NCI-H774 (cell line): ENCODE measurements at places on chromosomes 12 and 14.

- DNase-seq: no peak
These were observed 54.1 kb upstream of the PLBD1 start for GRCh38 chr12:14621826-14622225.

GRCh38 chr12:29970501-29970900 is 186.8 kb upstream of the TMTC1 start:
- peak; percentile 10 for DNase-seq

- DNase-seq: no peak
These were observed 64.5 kb upstream of the NAV3 start for GRCh38 chr12:77766224-77766623.

- no peak for DNase-seq
These were observed 68.8 kb downstream of the EXOC5 start for GRCh38 chr14:57199921-57200320.

GRCh38 chr12:54413284-54414190 is 5.5 kb downstream of the ITGA5 start:
- no peak for DNase-seq

- DNase-seq: no peak
These were observed 33.3 kb downstream of the ATP2A2 start for GRCh38 chr12:110314308-110314707.

- no peak for DNase-seq
These were observed 34.8 kb downstream of the IL31 start for GRCh38 chr12:122139266-122139665.

GRCh38 chr14:31568161-31568560 is 7.0 kb downstream of the NUBPL start:
- DNase-seq: no peak

- DNase-seq: no peak
These were observed 14.1 kb upstream of the NT5DC3 start for GRCh38 chr12:103855036-103855712.

DNA sequence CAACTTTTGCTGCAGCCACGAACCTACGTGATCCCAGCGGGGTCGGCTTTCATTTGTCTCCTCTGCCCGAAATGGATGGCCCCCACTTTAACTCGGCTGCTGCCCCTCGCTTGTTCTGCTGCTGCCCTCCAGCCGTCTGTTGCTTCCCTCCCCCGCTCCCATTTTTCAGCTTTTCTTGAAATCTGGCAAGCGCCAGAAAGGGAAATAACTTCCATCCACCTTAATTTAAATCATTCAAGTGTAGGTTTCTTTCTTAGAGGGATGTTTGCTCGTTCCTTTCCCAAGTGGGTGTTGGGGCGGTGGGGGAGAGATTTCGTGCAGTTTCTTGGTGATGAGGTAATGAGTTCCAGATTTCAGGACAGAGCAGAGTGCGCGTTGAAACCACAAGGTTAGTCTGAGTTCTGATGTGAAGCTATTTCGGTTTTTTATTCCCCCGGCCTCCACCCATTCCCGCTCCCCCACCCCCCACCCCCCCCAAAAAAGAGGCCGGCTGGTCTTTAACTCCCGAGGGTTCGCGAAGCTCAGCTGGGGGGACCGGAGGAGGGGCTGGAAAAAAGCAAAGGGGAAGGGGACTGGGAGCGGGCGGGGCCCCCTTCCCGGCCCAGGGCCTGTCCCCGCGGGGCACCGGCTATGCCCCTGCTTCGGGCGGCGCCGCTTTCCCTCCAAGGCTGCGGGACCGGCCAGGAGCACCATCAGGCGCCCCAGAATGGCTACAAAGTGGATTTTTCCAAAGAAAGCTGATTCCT is 2.2 kb upstream of the ZFP36L1 start:
- DNase-seq: no peak

DNA sequence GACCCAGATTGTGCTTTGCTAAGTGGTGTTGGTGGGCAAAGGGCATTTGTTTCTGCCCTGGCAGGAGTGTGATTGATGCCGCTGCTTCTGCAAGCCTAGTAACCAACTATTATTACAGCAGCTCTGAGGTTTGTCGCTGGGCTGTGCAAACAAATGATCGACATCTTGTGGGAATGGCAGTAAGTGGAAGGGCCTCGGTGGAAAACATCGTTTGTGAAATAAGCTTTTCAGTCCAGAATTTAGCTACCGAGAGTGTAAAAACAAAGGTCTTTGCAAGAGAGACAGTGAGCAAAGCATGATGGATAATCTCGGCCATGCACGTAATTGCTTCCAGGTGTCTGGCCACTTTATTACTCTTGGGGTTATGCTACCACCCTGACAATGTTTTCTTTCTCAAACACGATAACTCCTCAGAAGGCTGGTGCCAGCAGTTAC is 397.7 kb upstream of the PRICKLE1 start:
- DNase-seq: peak; percentile 57

DNA sequence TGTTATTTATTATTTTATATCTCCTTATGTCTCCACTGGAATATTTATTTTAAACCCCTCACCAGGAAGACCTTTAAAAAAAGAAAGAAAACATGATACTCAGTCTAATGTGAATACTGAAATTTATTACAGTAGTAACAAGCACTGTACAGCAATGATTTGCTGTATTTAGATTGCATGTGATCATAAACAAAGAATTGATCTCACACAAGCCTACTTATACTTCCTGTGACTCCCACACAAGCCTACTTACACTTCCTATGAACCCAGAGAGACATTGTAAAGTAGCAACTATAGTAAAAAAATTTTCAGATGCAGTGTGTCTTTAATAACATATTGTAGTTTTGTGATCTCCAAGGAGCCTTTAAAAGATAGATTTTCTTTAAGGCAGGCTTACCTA is 142.7 kb upstream of the SYT1 start:
- DNase-seq: no peak

GRCh38 chr12:124824195-124824594 is 39.5 kb downstream of the SCARB1 start:
- no peak for DNase-seq

DNA sequence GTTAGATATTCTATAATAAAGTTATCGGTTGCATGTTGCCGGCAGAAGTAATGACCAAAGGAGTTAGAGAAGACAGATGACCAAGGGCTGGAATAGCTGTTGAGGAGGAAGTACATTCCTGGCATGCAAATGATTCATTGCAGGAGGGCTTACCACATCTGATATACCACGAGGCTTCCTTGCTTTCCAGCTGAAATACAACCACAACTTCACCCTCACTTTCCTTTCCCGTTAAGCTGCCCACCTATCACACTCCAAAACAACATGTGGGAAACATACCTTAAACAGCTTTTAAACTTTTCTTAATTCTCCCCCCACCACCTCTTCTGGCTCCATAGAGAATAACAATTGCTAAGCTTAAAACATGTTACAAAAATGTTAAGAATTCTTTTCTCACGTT is 594.1 kb downstream of the NRXN3 start:
- no peak for DNase-seq

DNA sequence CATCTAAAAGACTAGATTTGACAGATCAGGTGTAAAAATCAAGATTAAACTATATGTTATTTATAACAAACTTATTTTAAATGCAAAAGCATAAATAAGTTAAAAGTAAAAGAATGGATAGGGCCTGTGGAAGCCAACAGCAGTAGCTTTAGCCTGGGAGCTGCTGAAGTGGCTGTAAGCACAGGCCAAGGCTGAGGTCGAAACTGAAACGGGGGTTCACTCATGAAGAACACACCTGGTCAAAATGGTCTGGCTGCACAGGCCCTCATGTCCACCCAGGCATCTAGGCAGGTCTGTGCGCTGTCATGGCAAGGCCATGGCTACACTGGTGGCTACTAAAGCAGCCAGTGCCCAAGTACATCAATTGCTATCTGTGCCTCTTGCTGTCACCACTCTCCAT is 23.1 kb downstream of the CATSPERB start:
- no peak for DNase-seq

GRCh38 chr12:65858831-65859230 is 34.5 kb downstream of the HMGA2 start:
- no peak for DNase-seq

- no peak for DNase-seq
These were observed 1.6 kb downstream of the PHLDA1 start for GRCh38 chr12:76029982-76030340.

- DNase-seq: no peak
These were observed 61.7 kb downstream of the PPM1H start for GRCh38 chr12:62873116-62873825.

DNA sequence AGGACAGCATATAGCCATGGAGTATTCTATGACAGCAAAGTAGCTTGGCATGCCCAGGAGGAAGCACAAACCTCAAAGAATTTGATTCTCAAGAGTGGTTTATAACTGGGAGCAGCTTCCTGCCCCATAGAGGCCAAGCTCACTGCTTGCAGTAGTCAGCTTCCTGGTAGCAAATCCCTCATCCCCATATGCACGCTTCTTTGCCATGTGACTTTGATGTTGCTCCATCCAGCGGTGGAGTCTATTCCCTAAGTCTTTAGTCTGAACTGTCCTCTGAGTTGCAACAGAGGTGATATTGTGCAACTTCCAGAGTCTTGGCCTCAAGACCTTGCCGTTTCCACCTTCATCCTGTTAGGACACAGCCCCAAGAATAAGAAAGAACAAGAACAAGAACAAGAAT is 996.8 kb upstream of the TMEM132C start:
- DNase-seq: no peak

DNA sequence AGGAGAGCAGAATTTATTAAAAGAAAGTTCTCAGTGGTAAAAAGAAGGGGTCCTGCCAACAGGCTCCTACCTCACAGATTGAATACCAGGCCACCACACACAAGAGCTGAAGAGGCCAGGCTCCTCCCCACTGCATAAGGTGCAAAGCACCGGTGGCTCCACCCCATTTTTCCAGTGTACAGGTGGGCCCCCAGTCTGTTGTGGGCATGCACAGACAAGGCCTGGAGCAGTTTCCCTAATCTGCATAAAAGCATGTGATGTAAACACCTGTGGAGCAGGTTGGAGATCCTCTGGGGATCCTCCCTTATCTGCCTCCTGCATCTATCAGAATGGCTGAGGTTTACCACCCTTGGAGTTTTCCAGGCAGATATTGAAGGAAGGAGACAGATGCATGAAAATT is 45.7 kb upstream of the PDZRN4 start:
- no peak for DNase-seq

DNA sequence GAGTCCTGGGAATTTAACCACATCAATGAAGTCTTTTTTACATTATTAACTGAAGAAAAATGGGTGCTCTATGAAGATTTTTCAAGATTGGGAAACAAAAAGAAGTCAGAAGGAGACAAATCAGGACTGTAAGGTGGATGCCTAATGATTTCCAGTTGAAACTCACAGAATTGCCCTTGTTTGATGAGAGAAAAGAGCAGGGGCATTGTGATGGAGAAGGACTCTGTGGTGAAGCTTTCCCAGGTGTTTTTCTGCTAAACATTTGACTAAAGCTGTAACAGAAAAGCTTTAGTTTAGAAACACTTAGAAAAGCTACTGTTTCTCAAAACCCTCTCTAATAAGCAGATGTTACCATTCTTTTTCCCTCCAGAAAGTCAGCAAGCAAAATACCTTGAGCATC is 5.8 kb downstream of the IRAK4 start:
- no peak for DNase-seq

GRCh38 chr14:73924337-73924736 is 25.6 kb downstream of the FAM161B start:
- no peak for DNase-seq

GRCh38 chr14:74015963-74016362 is 3.1 kb downstream of the ENTPD5 start:
- no peak for DNase-seq

GRCh38 chr12:6332459-6332858 is 9.4 kb downstream of the TNFRSF1A start:
- no peak for DNase-seq

GRCh38 chr12:57874166-57875108 is 27.9 kb upstream of the CTDSP2 start:
- DNase-seq: no peak

DNA sequence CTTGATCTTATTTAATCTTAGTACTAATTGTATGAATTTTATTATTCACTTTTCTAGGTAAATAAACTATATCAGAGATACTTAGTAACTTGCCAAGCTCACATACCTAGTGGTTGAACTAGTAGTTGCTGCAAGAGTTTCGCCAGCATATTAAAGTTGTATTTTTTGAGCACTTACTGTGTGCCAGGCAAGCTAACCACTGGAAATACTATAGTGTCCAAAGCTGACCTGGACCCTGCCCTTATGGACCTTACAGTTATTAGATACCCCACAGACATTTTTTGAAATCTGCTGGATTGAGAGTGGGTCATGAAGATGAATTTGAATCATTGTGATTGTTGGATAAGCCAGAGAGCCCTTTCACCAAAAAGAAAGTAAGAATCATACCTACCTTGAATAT is 125.0 kb downstream of the RAD51B start:
- no peak for DNase-seq

GRCh38 chr12:81958406-81958805 is 199.3 kb upstream of the PPFIA2 start:
- DNase-seq: no peak

GRCh38 chr12:48092611-48093010 is 13.3 kb downstream of the SENP1 start:
- no peak for DNase-seq

- no peak for DNase-seq
These were observed 71.4 kb upstream of the SRSF5 start for GRCh38 chr14:69695322-69696203.

DNA sequence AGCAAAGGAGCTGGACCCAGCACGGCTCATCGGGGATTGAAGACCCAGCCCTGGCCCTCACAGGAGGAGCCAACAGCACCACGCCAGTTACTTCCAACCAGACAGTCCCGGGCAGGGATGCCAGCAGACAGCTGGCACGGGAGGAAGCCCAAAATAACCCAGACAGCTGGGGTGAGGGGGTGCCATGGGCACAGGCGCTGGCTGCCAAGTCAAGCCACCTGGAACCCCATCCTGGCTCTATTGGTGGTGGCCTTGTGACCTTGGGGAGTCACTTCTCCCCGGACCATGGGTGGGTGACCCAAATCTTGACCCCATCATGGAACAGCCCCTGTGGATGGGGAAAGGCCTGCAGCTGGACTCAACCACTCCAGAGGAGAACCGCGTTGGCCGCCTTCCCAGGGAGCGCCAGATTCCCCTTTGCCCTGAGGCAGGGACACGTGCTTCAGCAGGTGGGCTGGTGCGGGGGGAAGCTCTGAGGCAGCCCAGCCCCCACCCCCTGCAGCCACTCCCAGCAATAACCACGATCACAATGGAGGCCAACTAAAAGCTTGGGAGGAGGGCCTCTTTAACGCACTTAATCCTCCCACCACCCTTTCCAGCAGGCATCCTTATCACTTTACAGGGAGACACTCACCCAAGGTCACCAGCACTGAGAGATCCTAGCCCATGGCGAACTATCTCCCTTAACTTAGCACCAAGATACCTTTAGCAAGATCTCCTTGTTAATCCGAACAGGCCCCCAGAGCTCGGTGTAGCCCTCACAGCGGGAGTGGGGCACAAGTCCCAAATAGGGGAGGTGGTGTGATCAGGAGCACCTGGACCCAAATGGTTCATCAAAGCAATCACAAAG is 4.7 kb upstream of the RHOF start:
- DNase-seq: peak; percentile 59

- DNase-seq: no peak
These were observed 7.6 kb upstream of the MARK3 start for GRCh38 chr14:103377522-103378037.

- DNase-seq: no peak
These were observed 281.6 kb downstream of the ITPR2 start for GRCh38 chr12:26551385-26551784.
